ENCODE measurements at places on chromosomes 16 and 17.

DNA sequence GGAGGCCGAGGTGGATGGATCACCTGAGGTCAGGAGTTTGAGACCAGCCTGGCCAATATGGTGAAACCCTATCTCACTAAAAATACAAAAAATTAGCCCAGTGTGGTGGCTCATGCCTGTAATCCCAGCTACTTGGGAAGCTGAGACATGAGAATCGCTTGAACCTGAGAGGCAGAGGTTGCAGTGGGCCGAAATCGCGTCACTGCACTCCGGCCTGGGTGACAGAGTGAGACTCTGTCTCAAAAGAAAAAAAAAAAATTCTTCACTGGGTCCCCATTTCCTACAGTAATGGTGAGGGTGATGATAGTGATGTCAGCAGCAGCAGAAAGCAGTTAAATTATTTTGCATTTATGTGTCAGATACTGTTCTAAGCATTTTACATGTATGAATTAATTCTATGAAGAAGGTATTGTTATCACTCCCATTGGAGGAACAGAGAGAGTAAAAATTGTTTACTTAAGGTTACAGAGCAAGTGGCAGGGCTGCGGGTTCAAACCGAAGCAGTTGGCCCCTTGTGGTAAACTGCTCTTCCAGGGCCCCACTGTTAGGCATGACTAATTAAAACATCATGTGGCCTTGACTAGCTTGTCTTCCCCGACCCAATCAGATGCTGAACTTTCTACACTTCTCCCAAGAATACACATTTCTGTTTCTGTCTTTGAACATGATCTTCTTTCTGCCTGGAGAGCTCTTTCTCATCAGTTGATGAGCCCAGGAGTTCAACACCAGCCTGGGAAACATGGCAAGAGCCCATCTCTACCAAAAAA is 45.8 kb downstream of the STAT3 start:
- no peak overlapping the region for H3K4me3 ChIP-seq
- peaks cover 3% of the 10 kb centered on the region for H3K4me1 ChIP-seq
- no peak for DNase-seq
- H3K36me3 ChIP-seq, result peaks cover 87% of the 10 kb centered on the region
- no peaks in the 10 kb centered on the region for H3K27me3 ChIP-seq

DNA sequence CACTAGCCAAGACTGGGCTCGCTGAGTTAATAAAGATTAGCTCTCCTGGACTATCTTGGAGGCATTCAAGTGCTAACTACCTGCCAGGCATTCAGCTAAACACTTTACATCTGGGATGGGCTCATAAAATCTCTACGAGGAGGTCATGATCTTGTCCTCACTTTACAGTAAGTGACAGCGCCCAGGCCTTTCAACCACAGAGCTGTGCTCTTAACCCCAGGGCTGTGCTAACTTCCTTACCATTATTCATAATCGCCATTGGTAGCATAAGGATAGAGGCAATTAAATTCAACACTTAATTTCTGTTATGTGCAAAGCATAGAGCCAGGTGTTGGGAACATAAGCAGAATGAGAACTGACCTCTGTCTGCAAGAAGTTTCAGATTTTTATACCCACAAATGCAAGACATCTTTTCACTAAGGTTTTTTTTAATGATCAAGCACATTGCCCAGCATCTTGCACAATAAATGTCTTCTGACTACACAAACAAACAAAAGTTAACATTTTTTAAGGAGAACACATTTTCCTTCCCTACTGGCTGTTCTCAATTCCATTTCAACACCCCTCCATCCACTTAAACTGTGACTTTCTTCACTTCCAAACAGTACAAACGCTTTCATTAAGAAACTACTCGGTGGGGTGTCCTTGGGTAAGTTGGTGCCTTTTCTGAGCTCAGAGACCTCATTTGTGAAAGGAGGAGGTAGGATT is 172.3 kb downstream of the C16orf78 start:
- no peak overlapping the region for H3K27ac ChIP-seq
- no peak overlapping the region for H3K4me3 ChIP-seq
- no peaks in the 10 kb centered on the region for H3K36me3 ChIP-seq
- no peaks in the 10 kb centered on the region for H3K4me1 ChIP-seq
- no peak for DNase-seq
- no peaks in the 10 kb centered on the region for H3K27me3 ChIP-seq

GRCh38 chr17:80879723-80880647 is 111.7 kb upstream of the CHMP6 start:
- H3K4me3 ChIP-seq, result no peak overlapping the region
- H3K27ac ChIP-seq, result no peak overlapping the region
- no peaks in the 10 kb centered on the region for H3K4me1 ChIP-seq

GRCh38 chr17:69254187-69254586 is 25.6 kb upstream of the ABCA10 start:
- H3K27me3 ChIP-seq, result no peaks in the 10 kb centered on the region
- no peak for DNase-seq
- H3K27ac ChIP-seq, result no peak overlapping the region
- H3K36me3 ChIP-seq, result peaks cover 61% of the 10 kb centered on the region

GRCh38 chr16:85690469-85691064 is 1.8 kb upstream of the GINS2 start:
- no peaks in the 10 kb centered on the region for H3K27me3 ChIP-seq
- DNase-seq, result peak; percentile 1
- no peaks in the 10 kb centered on the region for H3K36me3 ChIP-seq
- H3K4me3 ChIP-seq, result no peak overlapping the region

GRCh38 chr16:54986409-54986808 is 55.7 kb downstream of the IRX5 start:
- DNase-seq, result no peak
- no peak overlapping the region for H3K4me3 ChIP-seq
- H3K4me1 ChIP-seq, result no peaks in the 10 kb centered on the region
- H3K27ac ChIP-seq, result no peak overlapping the region
- no peaks in the 10 kb centered on the region for H3K36me3 ChIP-seq
- H3K27me3 ChIP-seq, result no peaks in the 10 kb centered on the region

GRCh38 chr17:51152766-51153209 is 571 bp upstream of the NME1 start:
- no peak for DNase-seq
- peak overlapping the region; percentile 95 for H3K27ac ChIP-seq

GRCh38 chr16:22874394-22874793 is 60.4 kb downstream of the HS3ST2 start:
- no peaks in the 10 kb centered on the region for H3K4me1 ChIP-seq
- H3K27ac ChIP-seq, result no peak overlapping the region
- no peak overlapping the region for H3K4me3 ChIP-seq
- peaks cover 6% of the 10 kb centered on the region for H3K27me3 ChIP-seq
- no peak for DNase-seq

DNA sequence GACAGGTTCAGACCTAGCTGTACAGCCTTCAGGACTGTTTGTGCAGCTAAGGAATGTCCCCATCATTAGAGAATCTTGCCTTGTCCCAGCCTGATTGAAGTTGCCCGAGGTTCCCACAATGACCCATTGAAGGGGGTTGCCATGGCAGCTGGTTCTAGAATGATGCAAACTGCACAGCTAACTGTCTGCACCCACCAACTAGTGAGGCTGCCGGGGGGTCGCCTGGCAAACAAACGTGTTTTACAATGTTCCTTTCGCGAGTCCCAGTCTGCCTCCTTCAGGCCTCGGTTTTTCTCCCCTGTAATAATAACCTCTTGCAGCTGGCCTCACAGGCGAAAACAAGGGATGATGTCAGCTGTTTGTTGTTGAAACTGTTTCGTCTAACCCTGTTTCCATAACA is 5.5 kb downstream of the C16orf96 start:
- no peaks in the 10 kb centered on the region for H3K27me3 ChIP-seq
- no peak overlapping the region for H3K4me3 ChIP-seq
- no peak overlapping the region for H3K27ac ChIP-seq
- no peaks in the 10 kb centered on the region for H3K36me3 ChIP-seq
- no peak for DNase-seq

- no peaks in the 10 kb centered on the region for H3K4me1 ChIP-seq
- H3K27me3 ChIP-seq, result peaks cover 43% of the 10 kb centered on the region
- no peak overlapping the region for H3K27ac ChIP-seq
- H3K36me3 ChIP-seq, result no peaks in the 10 kb centered on the region
- H3K4me3 ChIP-seq, result peak overlapping the region; percentile 51
Observed at GRCh38 chr16:23836078-23836403, 258 bp downstream of the PRKCB start.

GRCh38 chr16:61681124-61681523 is 355.1 kb downstream of the CDH8 start:
- no peaks in the 10 kb centered on the region for H3K36me3 ChIP-seq
- DNase-seq, result no peak
- H3K27ac ChIP-seq, result no peak overlapping the region
- H3K4me3 ChIP-seq, result no peak overlapping the region

DNA sequence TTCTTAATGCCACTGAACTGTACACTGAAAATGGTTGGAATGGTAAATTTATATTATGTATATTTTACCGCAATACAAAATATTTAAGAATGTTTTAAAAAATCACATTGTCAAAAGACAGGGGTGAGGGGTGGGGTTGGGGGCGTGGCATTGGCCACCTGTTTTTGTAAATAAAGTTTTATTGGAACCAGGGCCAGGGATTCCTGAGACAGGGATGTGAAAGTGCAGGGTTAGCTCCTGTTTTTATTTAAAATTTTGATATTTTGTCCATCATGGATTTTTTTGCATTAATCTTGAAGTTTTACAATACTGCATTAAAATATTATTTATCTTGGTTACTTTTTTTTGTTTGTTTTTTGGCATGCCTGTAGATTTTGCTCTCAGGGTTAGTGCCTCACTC is 2.3 kb upstream of the FA2H start:
- H3K27me3 ChIP-seq, result peaks cover 33% of the 10 kb centered on the region
- no peaks in the 10 kb centered on the region for H3K36me3 ChIP-seq
- DNase-seq, result no peak
- peaks cover 11% of the 10 kb centered on the region for H3K4me1 ChIP-seq

GRCh38 chr17:34619687-34620217 is 40.4 kb downstream of the TMEM132E start:
- peaks cover 21% of the 10 kb centered on the region for H3K27me3 ChIP-seq
- H3K27ac ChIP-seq, result no peak overlapping the region
- DNase-seq, result no peak
- H3K4me3 ChIP-seq, result no peak overlapping the region

DNA sequence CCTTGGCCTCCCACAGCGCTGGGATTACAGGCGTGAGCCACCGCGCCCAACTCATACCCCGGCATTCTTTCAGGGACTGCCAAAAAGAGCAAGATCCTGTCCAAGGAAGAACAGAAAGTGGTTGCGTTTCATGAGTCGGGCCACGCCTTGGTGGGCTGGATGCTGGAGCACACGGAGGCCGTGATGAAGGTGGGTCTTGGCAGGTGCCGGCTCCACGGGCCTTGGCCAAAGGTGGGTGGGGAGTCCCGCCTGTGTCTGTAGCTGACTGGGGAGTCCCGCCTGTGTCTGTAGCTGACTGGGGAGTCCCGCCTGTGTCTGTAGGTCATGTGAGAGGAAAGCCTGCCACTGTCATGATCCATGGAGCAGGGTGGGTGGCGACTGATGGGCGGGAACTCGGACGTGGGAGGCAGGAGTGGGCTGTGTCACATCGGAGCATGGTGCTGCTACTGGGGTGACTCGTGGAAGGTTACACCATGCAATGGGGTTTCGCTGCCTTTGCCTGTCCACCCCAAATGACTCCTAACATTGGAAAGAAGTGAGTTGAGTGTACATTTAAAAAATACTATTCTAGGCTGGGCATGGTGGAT is 10.0 kb upstream of the RPL13 start:
- H3K27ac ChIP-seq, result no peak overlapping the region
- peaks cover 98% of the 10 kb centered on the region for H3K36me3 ChIP-seq
- no peaks in the 10 kb centered on the region for H3K4me1 ChIP-seq

- no peaks in the 10 kb centered on the region for H3K27me3 ChIP-seq
- H3K4me3 ChIP-seq, result no peak overlapping the region
- H3K36me3 ChIP-seq, result no peaks in the 10 kb centered on the region
- no peak overlapping the region for H3K27ac ChIP-seq
- no peaks in the 10 kb centered on the region for H3K4me1 ChIP-seq
Observed at GRCh38 chr17:13671341-13671740, 69.6 kb upstream of the HS3ST3A1 start.

- no peak overlapping the region for H3K27ac ChIP-seq
- H3K4me1 ChIP-seq, result no peaks in the 10 kb centered on the region
- no peak overlapping the region for H3K4me3 ChIP-seq
- no peaks in the 10 kb centered on the region for H3K36me3 ChIP-seq
Observed at GRCh38 chr17:6215071-6216035, 145.2 kb downstream of the WSCD1 start.

DNA sequence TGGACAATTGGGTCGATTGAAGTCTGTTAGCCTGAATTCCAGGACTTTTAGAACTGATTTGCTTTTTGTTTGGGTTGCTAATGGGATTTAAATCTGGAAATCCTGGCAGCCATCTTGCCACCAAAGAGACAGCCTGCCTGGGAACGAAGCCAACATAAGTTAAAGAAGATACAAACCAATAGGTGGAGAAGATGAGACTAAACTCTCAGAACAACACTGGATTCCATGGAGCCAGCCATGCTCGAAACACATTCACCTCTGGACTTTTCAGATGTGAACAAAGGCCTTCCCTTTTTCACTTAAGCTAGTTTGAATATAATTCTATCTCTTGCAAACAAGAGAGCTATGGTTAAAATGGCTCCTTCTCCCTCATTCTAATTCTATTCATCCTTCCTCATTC is 135.9 kb downstream of the TOX3 start:
- H3K27me3 ChIP-seq, result no peaks in the 10 kb centered on the region
- H3K4me1 ChIP-seq, result no peaks in the 10 kb centered on the region
- no peaks in the 10 kb centered on the region for H3K36me3 ChIP-seq

GRCh38 chr17:19320876-19321275 is 41.6 kb downstream of the B9D1 start:
- no peak overlapping the region for H3K4me3 ChIP-seq
- peaks cover 35% of the 10 kb centered on the region for H3K36me3 ChIP-seq
- peaks cover 17% of the 10 kb centered on the region for H3K4me1 ChIP-seq
- H3K27me3 ChIP-seq, result no peaks in the 10 kb centered on the region
- no peak overlapping the region for H3K27ac ChIP-seq

GRCh38 chr17:40563220-40564052 is 1.8 kb downstream of the CCR7 start:
- peak overlapping the region; percentile 48 for H3K4me3 ChIP-seq
- H3K27me3 ChIP-seq, result peaks cover 10% of the 10 kb centered on the region
- no peak for DNase-seq
- H3K27ac ChIP-seq, result no peak overlapping the region
- H3K36me3 ChIP-seq, result no peaks in the 10 kb centered on the region

DNA sequence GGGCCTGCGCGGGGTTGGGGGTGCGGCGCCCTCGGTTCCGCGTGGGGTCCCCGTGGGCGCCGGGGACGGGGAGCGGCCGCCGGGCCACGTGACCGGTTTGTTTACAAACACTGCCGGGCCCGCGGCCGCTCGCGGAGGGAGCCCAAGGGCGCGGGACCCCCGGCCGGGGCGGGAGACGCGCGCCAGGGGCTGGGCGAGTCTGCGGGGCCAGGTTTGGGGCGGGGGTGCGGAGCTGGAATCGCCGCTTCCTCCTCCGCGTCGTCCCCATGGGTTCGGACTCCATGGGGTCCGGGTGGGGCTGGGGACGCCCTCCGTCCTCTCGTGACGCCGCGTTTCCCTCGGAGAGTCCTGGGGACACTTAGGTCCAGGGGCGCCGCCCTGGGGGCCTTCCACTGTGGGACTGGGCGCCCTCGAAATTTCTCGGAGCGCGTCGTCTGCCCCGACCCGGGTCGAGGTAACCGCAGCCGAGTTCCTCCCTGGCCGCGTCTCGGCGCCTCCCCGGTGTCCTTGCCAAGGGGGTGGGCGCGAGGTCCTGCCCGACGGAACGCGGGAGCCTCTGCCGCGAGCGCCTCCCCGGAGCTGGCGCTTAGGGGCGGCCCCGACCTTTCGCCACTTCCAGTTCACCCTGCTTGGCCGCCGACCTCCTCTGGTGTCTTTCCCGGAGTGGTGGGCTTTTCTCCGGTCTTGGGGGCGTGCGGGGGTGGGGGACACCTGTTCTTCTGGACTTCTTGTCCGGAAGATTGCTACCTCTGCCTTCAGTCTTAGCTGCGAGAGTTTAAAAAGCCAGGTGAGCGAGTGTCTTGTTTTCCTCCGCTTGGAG is 684 bp downstream of the YPEL2 start:
- peak overlapping the region; percentile 98 for H3K4me3 ChIP-seq
- peak overlapping the region; percentile 97 for H3K27ac ChIP-seq
- H3K27me3 ChIP-seq, result no peaks in the 10 kb centered on the region
- H3K36me3 ChIP-seq, result no peaks in the 10 kb centered on the region
- DNase-seq, result peak; percentile 81
